ENCODE measurements at places on chromosomes 12 and 14.

GRCh38 chr14:50344116-50344775 lies 32.1 kb downstream of the DMAC2L start:
- no peak for DNase-seq

DNA sequence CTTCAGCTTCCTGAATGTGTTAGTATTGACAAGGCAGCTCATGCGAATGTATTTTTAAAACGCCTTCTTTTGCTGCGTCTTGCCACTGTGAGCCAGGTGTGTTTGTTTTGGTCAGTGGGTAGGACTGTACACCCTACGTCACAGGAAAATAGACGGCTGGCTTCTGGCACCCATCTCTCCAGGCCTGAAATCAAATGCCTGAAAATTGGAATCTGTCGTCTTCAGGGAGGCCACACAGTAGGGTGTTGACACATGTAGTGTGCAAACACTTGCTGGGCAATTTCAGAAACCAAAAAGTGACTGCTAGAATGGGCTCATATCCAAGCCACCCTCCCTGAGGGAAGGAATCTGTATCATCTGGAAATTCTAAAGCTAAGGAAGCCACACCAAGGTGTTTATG lies 209.3 kb downstream of the TTC8 start:
- DNase-seq = no peak

GRCh38 chr14:68741839-68742470 lies 50.9 kb downstream of the ZFP36L1 start:
- no peak for DNase-seq

DNA sequence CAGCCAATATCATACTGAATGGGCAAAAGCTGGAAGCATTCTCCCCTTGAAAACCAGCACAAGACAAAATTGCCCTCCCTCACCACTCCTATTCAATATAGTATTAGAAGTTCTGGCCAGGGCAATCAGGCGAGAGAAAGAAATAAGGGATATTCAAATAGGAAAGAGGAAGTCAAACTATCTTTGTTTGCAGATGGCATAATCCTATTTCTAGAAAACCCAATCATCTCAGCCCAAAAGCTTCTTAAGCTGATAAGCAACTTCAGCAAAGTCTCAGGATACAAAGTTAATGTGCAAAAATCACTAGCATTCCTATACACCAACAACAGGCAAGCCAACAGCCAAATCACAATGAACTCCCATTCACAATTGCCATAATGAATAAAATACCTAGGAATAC lies 21.0 kb upstream of the ANP32D start:
- DNase-seq = no peak

DNA sequence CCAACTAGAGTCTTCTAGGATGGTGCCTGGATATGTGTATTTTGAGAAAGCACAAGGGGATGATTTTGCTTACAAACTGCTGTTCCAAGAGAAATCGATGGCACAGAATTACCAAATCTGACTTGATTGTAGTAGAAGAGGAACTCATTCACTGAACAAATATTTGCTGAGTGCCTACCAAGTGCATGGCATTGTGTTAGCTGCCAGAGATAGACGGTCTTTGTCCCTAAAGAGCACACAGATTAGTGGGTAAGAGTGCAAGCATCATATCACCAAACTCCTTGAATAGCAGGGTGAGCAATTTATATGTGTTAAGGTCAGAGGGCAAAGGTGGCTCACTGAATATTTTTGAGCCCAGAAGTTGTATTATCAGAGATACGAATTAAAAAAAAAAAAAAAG lies 3.5 kb upstream of the FOXN3 start:
- DNase-seq = no peak

DNA sequence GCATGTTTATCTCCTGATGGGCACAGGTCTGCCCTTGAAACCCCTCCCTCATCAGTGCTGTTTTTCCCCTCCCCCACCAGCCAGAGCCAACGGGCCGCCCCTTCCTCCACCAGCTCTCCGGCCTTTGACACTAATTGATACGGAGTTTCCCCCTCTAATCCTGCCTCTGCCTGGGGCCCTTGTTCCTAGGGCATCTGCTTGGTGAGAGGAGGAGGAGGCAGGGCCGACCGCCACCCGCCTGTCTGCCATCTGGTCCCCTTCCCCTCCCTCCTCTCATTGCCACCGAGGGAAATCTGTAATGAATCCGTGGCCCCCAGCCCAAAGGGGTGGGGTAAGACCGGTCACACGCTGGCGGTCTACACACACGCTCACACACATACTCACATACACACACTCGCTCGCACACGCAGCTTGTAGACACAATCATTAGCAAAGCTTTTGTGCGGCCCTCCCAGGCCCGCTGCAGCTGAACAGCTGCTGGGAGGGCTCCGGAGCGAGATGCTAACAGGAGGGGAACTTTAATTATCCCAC lies 27.4 kb downstream of the SRRM4 start:
- peak; percentile 55 for DNase-seq

GRCh38 chr12:68234140-68234539 lies 8.5 kb upstream of the IL26 start:
- DNase-seq = no peak

DNA sequence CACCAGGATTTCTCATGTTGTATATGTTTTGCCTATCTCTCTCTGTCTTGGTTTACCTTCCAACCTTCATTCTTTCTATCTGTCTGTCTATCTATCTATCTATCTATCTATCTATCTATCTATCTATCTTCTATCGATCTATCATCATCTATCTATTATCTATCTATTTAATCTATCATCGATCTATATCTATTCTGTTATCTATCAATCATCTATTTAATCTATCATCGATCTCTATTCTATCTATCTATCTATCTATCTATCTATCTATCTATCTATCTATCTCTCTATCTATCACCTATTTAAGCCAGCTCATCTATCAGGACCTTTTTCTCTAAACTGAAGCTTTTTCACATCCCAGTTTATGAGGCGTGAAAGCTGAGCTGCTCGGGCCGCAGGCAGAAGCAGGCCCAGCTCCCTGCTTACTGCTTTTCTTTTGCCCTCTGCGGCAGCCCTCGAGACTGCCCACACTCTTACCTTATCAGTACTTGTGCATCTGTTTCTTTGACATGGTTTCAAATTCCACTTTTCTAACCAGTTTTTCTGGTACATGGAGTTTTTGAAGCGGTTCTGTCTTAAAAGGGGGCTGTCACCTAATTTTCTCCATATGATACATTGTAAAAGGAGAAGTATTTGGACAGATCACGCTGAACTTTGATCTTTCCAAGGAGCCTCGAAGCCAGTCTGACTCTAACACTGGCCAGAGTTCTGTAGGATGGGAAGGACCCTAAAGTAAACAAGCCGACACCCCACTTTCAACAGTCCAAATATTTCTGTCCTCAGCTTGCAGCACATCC lies 44.4 kb upstream of the GSG1 start:
- DNase-seq = peak; percentile 78

- no peak for DNase-seq
Measured at GRCh38 chr12:49910331-49911212, 6.9 kb upstream of the FAIM2 start.

DNA sequence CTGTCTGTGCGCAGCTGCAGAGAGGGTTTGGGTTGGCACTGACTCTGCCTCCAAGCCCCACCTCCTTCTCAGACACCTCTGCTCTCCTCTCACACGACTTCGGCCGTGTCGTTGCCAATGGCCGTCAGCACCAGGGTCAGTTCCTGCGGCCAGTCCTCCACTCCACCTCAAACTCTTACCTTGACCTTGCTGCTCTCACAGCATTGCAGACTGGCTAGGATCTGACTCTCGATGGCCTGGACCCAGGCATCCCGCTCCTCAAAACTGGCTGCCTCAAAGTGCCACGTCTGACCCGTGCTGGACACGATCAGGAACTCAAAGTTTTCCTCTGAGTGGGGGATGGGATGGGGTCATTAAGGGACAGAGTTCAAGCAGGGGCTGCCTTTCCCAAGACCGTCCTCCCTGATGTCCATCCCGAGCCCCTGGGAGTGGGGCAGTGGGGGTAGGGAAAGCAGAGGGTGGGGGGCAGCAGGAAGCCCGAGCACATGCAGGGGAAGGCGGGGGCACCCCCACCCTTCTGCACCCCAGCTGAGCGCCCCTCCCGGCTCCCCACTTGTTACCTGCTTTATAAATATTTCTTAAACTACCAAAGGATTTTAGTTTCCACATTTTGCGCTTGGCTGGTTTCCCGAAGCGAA lies 10.7 kb downstream of the AGAP2 start:
- DNase-seq = peak; percentile 88

- no peak for DNase-seq
Measured at GRCh38 chr14:96470331-96470730, 31.9 kb upstream of the PAPOLA start.

DNA sequence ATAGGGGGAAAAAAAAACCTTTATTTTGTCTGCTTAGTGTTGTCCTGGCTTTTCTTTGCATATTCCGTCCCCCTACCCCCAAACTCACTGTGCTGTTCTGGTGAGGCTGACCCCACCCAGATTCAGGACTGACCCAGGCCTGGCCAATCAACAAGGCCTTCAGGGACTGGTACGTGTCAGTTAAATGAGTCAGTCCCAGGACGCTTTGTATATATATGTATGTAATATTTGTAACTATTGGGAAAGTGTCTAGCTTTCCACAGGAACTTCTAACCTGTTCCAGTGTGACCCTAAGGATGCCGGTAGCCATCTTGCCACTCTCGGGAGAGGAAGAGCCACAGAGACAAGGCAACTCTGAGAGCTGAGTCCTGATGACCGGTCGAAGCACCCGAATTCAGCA lies 107.4 kb downstream of the VCPKMT start:
- no peak for DNase-seq

DNA sequence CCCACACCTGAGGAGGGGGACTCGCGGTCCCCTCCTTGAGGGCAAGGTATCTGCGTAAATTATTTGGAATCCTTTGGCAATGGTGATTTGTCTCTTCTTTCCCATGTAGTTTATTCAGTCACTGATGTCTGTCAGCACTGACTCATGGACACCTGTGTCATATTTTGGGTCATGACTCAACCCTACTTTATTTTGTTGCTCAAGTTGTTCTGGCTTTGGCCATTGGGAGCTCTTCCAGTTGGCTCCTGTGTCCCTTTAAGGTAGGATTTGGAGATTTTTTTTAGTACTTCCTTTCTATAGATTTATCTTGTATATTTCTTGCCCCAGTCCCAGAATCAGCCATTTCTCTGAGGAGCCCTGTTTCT lies 47.4 kb upstream of the C14orf180 start:
- no peak for DNase-seq

- DNase-seq = no peak
Measured at GRCh38 chr14:71659159-71659558, 273.1 kb upstream of the RGS6 start.

GRCh38 chr14:32336702-32337101 lies 7.6 kb downstream of the AKAP6 start:
- no peak for DNase-seq

DNA sequence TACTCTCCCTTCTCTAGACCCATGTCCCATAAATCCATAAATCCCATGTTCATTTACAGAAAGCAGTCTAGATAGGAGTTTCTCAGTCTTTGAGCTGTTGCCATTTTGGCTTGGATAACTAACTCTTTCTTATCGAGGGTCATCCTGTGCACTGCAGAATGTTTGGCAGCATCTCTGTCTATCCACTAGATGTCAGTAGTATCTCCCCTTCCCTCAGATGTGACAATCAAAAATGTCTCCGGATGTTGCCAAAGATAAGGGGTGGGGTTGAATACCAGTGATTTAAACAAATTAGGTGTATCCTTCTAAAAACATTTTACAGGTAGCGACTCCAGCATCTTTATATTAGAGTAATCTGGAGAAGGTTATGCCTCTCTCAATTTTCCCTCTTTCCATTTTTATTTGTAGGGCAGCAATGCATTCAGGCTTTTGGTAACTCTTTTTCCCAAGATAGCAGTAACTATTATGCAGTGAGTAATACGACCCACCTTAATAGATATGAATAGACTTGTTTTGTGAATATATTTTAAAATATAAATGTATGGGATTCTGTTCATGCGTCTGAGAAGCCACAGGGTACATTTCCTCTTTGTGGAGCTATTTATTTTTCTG lies 100.7 kb downstream of the LRRK2 start:
- no peak for DNase-seq

DNA sequence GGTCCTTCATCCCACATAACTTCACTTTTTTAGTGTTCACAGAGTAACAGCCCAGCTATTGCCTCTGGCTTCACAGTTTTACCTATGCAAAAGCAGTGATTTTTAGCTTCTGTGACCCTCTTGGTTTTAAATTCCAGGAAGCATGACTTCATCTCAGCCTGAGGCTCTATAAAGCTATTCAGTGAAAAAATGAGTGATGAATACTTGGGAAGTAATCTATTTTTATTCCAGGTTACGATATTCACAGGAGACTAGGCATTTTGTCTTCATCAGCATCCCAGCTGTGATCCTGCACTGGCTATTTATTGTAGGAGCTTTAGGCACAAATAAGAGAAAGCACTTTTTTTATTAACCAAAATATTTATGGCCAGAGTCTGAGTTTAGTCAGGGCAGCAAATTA lies 164.8 kb downstream of the SNAPC1 start:
- peak; percentile 59 for DNase-seq

- no peak for DNase-seq
Measured at GRCh38 chr14:54191846-54192245, 205.0 kb upstream of the CDKN3 start.

DNA sequence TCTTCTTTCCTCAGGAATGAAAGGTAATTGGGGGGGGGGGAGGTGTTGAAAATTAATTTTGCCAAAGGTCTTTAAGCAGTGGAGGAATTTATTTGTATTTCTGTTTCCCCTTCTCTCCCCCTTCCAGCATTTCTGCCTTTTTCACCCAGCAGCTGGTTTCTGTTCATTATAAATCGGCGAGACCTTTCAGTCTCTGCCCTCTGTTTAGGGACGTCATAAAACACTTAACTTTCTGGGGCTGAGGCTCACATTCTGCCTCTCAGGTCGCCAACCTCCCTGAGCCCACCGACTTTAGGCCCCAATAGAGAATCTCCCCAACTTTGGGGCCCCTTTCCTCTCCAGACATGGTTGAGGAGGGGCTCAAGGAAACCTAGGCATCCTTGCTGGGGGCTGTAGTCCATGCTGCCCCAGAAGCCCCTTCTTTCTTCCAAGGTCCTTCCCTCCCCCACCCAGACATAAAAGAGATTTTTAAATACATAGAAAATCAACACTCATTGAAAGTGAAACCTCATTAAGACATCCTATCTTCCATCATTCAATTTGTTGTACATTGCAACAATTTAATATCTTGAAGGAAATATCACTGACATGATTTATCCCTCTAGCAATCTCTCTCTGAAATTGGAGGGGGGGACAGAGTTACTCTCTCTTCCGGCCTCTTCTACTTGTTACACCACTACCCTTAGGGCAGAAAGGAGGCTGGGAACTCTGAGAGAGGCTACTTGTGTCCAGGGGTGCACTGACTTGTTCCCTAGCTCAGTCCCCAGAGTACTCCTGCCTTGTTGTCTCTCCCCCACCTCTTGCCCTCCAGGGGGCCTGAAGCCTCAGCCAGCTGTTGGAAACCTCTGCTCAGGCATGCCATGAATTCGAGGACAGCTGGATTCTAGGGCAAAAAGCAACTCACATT lies 2.5 kb upstream of the HOXC6 start:
- DNase-seq = peak; percentile 60

GRCh38 chr14:92276074-92276473 lies 46.9 kb upstream of the SLC24A4 start:
- no peak for DNase-seq

Measured in islet precursor cell (in vitro differentiated cells).